ENCODE measurements at places on chromosomes 13 and 19.
A peak's percentile ranks its signal among the peaks of the same experiment; 100 is the strongest.

GRCh38 chr19:57708641-57709361 lies at the start of gene ZNF154:
Gene ZNF154, minus strand, starts transcription at chr19:57709204. Its CDS starts 233 bp downstream, at chr19:57708971.
- no peak for DNase-seq

DNA sequence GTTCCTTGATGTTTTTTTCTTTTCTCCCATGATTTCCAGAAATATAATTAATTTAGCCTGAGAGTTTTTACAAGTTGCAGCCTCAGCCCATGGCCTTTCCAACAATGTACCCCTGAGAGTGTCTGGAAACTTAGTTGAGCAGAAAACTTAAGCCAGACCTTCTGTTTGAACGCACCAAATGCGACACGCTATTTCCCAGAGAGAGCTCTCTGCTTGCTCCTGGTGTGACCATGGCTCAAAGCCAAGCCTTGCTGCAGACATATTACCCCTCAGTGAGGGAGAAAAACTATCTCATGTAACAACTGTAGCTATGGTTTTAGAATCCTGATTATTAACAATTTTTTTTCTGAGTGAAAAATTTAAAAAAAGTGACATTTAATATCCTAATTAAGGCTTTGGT lies 1204.5 kb upstream of the SLC10A2 start:
- no peak for DNase-seq

DNA sequence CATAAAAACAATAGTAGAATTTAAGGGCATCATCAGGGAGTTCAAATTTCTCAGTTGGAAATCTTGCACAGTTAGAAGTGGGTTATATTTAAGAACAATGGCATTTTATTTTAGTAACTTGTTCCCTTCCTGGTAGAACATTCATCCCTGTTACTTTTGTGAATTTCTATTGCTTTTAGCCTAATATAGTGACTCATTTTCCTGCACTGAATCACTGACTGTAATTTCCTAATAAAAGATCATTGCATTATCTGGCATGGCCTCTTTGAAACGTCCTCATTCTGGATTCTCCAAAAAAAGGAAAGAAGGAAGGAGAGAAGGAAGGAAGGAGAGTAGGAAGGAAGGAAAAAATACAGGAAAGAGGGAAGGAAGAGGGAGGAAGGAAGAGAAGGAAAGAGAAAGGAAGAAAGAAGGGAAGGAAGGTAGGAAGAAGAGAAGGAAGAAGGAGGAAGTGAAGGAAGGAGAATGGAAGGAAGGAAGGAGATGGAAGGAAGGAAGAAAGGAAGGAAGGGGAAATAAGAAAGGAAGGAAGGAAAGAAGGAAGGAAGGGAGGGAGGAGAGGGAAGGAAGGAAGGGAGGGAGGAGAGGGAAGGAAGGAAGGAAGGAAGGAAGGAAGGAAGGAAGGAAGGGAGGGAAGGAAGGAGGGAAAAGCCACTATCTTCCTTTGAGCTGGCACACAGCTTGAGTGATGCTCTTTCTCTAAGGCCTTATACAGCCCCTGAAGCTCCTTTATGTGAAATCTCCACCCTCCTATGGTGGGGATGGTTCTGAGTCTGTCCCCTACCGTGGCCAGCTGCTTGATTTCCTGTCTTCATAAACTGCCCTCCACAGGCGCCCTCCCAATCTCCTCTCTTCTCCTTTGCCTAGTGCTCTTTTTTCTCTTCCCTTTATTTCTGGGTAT lies 29.8 kb upstream of the TM9SF2 start:
- DNase-seq: no peak

DNA sequence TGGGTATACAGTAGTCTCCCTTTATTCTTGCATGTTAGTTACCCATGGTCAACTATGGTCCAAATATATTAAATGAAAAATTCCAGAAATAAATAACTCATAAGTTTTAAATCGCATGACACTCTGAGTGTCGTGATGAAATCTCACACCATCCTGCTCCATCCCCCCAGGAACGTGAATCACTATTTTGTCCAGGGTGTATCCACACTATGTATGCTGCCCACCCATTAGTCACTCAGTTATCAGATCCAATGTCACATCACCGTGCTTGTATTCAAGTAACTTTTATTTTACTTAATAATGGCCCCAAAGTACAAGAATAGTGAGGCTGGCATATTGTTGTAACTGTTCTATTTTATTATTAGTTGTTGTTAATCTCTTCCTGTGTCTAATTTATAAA lies 115.8 kb upstream of the SERP2 start:
- DNase-seq: no peak

GRCh38 chr19:41848666-41849065 lies 3.8 kb downstream of the DMRTC2 start:
- DNase-seq: no peak

GRCh38 chr13:91369441-91369831 lies 21.9 kb downstream of the MIR17HG start:
- DNase-seq: no peak

DNA sequence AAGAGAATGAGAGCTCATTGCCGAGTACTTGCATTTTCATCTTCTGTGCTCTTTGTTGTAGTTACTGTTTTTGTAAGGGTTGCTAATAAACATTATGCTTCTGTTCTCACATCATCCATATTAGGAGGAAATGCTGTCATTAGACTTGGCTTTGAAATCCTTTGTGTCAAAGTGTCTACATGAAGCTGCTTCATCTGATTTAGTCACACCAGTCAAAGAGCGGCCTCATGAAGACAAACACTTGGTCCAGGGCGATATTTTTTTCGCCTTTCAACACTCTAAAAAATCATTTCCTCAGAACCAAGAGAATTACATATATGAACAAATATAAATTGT lies 105.0 kb downstream of the SPRY2 start:
- no peak for DNase-seq

DNA sequence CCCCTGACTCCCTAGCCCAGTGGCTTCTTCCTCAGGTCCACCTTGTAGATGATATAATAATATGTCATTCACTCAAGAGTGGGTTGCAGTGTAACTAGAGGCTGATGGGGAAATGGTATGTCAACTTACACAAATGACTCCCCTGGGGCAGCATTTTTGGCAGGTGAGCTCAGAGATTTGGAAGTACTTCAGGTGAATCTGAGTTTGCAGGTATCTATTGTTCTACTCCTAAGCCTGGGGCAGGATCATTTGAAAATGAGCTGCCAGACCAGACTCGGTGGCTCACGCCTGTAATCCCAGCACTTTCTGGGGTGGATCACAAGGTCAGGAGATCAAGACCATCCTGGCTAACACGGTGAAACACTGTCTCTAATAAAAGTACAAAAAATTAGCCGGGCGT lies 11.6 kb upstream of the CNMD start:
- DNase-seq: no peak

- DNase-seq: peak; percentile 89
Measured at GRCh38 chr19:1173845-1174809, at the start of gene SBNO2. Gene SBNO2, minus strand, starts transcription at chr19:1174268. Its CDS starts 19,992 bp downstream, at chr19:1154276.

DNA sequence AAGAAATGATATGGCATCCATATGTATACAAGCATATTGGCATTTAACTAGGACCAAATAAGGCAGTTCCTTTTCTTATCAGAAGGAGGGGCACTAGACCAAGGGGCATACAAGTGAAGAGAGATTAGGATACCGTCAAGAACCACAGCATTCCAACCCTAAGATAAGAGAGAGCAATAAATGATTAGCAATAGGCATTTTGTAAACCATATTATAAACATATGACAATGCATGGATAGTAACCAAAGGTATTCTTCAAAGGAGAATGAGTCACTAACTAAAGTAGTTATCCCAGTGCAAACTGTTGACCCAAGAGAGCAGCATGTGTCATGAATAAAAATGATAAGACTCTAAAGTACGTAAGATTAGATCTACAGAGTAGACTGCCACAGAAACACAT lies 500.9 kb upstream of the HTR2A start:
- no peak for DNase-seq

DNA sequence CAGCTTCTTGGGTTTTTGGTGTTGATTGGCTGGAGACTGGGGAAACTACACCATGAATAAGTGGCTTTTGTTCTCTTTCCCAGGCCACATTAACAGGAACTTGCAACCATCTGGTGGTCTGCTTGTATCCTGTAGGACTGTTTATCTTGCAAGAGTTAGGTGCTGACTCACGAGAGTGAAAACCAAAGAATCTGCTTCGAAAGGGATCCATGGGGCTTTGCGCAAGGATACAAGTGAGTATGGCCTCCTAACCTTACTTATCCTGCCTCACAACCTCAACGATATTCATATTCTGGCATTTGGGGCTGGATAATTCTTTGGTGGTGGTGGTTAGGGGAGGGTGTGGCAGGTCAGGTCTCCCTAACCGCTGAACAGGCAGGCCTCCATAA lies 4.7 kb upstream of the SIGLECL1 start:
- no peak for DNase-seq

DNA sequence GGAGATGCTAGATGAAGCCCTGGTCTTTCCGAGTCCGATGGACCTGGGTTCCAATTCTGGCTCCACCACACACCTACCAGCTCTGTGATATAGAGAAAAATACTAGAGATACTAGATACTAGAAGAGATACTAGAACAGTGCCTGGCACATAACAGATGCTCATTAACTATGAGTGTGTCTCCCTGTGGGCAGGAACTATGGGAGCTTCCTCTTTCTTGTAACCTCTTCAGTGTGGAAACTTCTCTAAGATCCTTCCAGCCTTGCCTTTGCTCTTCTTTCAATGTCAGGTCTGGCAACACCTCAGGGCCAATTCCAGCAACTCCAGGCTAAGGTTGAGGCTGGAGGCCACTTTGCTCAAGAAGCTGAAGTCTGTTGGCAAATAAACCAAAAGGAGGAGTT lies 143.9 kb downstream of the KATNAL1 start:
- DNase-seq: no peak

DNA sequence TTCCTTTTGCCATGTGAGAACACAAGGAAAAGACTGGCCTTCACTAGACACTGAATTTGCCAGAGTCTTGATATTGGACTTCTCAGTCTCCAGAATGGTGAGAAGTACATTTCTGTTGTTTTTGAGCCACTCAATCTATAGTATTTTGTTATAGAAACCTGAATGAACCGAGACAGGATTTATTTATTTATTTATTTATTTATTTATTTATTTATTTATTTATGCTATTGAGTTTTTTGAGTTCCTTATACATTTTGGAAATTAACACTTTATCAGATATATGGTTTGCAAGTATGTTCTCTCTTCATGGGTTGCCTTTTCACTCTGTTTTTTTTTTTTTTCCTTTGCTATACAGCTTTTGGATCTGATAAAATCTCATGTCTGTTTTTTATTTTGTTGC lies 319.0 kb upstream of the PCDH20 start:
- no peak for DNase-seq

- no peak for DNase-seq
Measured at GRCh38 chr13:44752164-44752563, 176.0 kb upstream of the TSC22D1 start.

DNA sequence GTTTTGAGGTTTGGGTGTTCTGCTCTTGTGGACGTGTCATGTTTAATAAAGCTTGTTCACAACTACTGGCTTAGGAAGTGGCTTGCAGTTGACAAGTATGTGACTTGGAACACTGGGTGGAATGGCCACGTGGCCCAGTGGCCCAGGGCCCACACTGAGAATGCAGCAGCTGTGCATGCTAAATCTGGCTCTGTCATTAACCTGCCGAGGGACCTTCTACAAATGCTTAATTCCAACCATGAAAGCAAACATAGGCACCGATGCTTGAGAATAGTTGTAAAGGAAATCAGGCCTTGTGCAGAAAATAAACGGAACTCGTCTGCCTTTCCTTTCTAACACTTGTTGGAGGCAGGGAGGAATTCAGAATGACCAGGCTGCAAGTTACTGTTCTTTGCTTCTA lies 11.6 kb upstream of the CLDN10 start:
- DNase-seq: no peak

- DNase-seq: no peak
Measured at GRCh38 chr13:34004676-34005075, 186.7 kb downstream of the RFC3 start.

- DNase-seq: peak; percentile 1
Measured at GRCh38 chr13:52695856-52696255, 43.2 kb downstream of the SUGT1 start.

DNA sequence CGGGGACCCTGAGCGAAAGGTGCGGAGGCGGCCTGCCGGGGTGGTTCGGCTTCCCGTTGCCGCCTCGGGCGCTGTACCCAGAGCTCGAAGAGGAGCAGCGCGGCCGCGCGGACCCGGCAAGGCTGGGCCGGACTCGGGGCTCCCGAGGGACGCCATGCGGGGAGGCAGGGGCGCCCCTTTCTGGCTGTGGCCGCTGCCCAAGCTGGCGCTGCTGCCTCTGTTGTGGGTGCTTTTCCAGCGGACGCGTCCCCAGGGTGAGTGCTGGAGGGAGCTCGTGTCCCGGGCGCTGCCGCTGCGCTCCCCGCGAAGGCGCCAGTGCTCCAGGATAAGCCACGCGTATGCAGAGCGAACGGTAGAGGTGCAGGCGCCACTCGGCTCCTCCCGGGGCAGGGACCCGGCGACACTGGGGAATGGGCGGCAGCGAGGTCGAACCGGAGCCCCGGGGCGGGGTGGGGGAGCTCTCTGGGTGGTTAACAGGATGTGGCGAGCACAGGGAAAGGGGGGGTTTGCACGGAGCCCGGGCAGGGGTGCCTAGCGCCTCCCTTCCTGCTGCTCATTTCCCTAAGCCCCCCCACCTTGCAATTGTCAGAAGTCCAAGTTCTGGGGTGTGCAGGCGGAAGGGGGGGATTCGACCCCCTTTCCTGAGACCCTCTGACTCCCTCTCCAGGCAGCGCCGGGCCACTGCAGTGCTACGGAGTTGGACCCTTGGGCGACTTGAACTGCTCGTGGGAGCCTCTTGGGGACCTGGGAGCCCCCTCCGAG lies at the start of gene IL27RA:
Gene IL27RA (plus strand): TSS at position 44 of the 762 bp plus-strand sequence. CDS start 111 bp downstream, at position 155.
- DNase-seq: peak; percentile 67

DNA sequence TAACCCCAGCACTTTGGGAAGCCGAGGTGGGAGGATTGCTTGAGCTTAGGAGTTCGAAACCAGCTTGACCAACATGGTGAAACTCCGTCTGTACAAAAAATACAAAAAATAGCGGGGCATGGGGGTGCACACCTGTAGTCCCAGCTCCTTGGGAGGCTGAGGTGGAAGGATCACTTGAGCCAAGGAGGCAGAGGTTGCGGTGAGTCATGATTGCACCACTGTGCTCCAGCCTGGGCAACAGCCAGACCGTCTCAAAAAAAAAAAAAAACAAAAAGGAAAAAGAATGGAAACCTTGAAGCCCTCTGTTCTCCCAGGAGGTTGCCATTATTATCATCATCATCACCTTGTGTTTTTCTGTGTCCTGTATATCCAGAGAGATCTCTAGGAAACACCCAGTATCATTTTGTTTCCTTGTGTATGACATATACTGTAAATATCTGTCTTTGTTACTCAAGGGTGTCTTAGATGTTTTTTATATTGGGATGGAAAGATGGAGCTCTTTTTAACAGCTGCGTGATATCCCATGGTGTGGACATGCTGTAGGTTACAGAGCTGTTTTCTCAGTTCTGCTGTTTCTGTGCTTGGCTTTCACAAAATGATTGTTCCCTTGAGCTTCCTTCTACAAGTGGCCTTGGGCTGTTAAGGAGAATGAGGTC lies 11.8 kb downstream of the CHAF1A start:
- no peak for DNase-seq
